Daoy (cell line): ENCODE measurements at places on chromosomes 12 and 14. TPM values are rescaled to one million over a fixed set of nuclear protein-coding genes. Genes with fewer than 3 reads are reported as not detected.

GRCh38 chr12:86948851-86949250 is 692.7 kb upstream of the MGAT4C start:
- DNase-seq = no peak

- no peak for DNase-seq
These were observed 156.1 kb downstream of the PTCSC3 start for GRCh38 chr14:36020120-36021029.

DNA sequence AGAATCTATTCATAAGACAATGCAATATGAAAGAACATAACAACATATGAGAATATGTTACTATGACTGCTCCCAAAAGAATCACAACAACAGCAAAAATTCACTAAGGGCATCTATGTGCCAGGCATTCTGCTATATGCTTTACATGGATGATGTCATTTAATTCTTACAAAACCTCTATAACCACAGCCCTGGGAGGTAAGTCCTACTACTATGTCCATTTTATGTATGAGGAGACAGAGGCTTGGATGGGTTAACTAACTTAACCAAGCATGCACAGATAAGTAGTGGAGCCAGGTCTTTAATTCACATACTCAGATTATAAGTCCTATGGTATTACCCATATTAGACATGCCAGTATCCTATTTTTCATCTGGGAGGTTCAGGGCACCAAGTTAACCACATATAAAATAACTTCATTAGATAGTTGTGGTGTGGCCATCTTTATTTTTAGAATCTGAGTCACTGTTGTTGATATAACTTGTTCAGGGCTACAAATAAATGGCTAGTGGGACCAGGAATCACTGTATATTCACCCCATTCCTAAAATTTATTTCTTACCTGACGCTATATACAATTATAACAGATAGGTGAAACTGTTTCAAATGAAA is 33.2 kb upstream of the RAD51AP1 start:
- peak; percentile 42 for DNase-seq

- no peak for DNase-seq
These were observed 14.6 kb downstream of the VASH1 start for GRCh38 chr14:76775695-76776427.

Gene CIROP
- not detected in 2 replicates for total RNA-seq

Gene ADAMTS20
- total RNA-seq = 0.51 TPM in 1 of 2 replicates, not detected in the other
